Bone marrow (tissue), 2 donors: ENCODE measurements at places on chromosomes 6 and 20.

DNA sequence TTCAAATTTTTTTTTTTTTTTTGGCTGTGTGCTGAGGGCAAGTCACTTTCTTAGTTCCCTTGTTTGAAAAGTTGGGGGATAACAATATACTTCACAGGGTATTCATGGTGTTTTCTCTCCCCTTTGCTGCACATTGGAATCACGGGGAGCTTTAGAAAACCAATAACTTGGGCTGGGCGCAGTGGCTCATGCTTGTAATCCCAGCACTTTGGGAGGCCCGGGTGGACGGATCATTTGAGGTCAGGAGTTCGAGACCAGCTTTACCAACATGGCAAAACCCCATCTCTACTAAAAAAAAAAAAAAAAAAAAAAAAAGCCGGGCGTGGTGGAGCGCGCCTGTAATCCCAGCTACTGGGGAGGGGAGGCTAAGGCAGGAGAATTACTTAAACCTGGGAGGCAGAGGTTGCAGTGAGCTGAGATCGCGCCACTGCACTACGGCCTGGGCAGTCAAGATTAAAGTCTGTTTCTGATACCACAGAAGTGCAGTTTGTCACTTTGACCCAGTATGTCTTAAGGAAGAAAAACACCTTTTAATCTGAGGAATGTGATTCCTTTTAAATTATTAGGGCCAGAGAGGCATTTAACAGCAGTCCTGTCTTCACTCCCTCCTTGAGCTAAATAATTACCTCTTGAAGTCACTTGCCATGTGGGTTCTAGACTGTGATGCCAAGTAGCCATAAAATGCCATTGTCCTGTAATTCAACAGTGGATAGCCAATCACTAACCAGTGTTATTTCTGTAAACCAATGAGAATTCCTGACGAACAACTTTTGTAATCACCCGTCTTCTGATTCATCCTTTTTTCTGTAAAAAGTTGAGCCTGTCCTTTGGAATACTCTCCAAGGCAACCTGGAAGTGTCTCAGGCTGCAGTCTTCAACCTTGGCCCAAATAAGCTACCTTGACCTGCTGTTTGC, 16.1 kb downstream of the SRSF3 start:
- no peak for DNase-seq

DNA sequence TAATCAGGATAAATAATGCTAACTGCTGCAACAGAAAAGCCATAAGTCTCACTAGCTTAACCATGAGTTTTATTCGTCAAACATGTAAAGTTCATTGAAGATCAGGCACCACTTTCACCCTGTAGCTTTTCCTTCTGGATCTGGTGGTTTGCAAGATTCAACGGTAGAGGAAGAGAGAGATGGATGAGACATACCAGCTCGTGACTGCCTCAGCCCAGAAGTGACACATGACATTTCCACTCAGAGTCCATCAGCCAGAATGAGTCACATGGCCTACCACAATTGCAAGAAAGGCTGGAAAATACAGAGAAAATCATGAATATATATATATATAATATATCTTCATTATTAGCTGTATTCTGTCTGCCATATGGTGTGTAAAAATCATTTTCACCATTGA, 29.0 kb downstream of the SPTLC3 start:
- DNase-seq, result no peak

DNA sequence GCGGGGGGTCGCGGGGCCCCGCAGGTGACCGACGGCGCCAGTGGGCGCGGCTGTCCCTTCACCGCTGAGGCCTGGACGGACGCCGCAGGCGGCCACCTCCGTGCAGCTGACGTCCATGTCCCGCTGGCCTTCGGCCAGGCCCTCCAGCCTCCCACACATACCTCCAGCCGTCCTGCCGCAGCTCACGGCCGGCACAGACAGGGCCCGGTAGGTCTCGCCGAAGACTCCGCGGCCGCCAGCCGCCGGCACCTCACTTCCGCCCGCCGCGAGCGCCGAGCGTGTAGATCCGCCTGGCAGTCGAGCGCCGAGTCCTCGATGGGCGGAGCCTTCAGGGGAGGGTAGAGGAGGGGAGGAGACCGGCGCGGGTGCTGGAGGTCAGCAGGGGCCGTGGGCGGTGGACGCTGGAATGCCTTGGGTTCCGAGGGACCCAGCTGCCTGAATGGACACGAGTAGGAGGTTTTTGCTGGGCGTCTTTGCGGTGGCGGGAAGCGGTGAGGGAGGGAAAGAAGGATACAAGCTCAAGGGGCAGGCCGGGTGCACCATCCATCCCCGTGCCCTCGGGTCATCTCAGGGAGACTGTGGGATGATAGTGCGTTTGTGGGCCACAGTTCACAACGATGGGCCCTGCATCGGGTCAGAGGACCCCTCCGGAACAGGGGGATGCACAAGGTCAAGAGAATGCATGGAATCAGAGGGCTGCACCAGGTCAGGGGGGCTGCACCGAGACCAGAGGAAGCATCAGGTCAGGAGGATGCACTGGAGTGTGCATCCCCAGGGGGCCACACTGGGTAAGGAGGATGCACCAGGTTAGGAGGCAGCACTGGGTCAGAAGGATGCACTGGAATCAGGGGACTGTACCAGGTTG, at the start of gene EXOC2:
EXOC2 (minus strand) TSS at position 282 of the 865 bp plus-strand sequence. CDS start 55,321 bp downstream, outside the sequence.
- DNase-seq, result peak; percentile 55

DNA sequence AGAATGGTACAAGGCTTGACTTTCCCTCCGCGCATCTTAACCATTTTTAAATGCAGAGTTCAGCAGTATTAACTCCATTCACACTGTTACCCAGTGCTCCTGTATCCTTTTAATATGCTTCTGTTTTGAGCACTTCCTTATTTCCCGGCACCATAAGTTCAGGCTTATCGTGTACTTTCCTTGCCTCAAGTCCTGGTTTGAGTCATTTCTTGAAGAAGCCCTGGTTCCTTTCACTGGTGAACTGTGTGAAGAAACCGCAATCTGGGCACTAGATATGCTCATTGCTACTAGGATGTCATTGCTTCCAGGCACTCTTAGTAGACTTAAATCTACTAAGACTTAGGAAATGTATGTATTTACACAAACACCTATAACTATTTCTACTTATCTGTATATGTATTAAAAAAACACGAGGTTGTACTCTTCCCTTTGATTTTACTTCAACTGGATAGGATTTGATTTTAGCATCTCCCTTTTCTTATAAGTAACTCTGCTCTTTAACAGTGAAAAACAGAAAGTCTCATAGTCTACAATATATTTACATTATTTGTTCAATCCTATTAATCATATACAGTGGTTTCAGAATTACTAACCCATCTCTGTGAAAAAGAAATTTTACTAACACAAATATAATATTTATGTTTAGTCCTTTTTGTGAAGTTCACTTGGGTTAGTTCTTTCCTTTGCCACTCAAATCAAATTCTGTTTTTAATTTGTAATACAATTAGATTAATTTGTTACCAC, 135.5 kb downstream of the CDKAL1 start:
- no peak for DNase-seq

DNA sequence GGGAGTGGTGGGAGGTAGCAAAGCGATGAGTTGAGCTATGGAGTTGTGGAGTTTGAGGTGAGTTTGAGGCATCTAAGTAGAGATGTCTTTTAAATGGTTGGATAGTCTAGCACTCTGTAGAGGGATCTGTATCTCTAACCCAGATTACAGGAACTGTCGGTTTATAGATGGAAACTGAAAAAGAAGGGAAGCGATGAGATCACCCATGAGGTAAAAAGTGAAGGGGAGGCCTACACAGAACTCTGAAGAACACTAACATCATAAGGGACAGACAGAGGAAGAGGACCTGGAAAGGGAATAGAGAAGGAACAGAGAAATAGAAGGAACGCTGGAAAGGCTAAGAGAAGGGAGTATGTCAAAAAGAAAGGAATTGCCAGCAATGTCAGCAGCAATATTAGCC, 2.5 kb downstream of the HINT3 start:
- DNase-seq, result no peak

DNA sequence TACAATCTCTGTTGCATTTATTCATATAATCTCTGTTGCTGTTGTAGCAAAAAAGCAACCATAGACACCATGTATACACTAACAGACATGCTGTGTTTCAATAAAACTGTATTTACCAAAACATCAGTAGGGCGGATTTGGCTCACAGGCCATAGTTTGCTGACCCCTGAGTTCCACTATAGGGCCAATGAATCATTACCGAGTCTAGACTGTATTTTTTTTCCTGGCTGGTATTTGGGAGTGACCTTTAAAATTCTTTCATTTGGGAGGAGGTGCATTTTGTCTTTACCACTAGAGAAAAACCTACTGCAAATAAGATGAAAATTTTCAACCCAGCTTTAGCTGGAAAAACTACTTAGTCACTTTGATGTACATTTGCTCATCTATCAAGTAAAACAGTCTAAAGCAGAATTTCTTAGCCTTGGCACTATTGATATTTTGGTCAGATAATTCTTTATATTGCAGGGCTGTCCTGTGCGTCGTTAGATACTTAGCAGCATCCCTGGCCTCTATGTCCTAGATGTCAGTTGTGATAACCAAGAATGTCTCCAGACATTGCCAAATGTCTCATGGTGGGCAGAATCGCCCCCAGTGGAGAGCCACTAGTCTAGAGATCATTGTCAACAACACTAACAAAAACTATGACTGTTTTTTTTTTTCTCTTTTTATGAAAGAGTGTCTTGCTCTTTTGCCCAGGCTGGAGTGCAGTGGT, 39.5 kb downstream of the DCBLD1 start:
- no peak for DNase-seq

- DNase-seq, result no peak
These were observed 82.1 kb downstream of the PREP start for GRCh38 chr6:105320765-105321164.

GRCh38 chr6:35984701-35985100, 39.7 kb downstream of the SLC26A8 start:
- DNase-seq, result no peak

DNA sequence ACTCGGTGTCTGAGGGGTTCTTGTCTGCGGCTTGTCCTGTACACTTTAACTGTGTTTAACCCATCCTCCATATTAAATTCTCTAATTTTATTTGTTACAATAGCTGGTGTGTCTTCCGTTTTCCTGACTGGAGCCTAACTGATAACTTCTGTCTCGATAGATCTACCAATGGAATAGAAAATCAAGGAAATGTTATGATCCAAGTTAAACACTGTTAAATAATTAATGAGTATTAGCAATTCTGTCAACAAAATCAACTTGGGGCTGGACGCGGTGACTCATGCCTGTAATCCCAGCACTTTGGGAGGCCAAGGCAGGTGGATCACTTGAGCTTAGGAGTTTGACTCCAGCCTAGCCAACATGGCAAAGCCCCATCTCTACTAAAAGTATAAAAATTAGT, 81.7 kb downstream of the DNAH8 start:
- DNase-seq, result no peak

- peak; percentile 21 for DNase-seq
These were observed 57.8 kb upstream of the RREB1 start for GRCh38 chr6:7050004-7050403.

DNA sequence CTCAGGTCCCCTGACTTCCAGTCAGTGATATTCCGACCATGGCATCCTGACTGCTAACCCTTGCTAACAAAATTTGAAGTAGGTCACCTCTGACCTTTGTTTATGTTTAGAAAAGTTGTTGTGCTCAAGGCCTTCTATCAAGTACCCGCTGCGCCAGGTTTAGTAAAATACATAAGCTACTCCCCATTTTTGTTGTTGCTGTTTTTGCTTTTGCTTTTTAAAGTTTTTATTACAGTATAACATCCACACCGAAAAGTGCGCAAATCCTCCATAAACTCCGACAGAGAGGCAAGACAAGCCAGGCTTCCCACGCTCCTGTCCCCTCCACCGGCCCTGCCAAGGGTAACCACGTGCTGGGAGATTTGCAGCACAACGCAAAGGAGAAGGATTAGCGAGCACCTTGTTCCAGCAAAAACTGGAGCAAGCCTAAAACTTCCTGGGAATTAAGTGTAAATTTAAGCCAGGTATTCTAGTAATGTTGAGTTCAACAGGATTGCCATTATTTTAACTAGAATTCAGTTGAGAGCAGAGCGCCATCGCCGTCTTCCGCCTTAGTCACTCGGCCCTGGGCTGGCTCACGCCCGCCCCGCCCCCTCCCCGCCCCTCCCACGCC, 17.8 kb upstream of the HMGN4 start:
- no peak for DNase-seq

DNA sequence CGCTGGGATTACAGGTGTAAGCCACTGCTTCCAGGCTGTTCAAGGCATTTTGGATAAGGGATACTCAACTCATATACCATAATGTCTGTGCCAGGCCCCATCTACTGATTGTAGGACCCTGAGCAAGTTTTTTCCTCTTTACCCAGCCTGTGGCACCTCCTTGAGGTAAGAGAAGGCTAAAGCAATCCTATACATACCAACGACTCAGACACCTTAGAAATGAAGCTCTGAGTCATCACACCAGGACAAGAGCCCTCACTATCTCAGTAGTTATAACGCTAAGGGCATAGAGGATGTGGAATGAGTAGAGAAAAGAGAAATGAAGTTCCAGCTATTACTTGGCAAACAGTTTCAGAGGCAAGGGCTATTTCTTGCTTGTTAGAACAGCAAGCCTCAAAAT, 16.9 kb downstream of the NDRG3 start:
- DNase-seq, result no peak

DNA sequence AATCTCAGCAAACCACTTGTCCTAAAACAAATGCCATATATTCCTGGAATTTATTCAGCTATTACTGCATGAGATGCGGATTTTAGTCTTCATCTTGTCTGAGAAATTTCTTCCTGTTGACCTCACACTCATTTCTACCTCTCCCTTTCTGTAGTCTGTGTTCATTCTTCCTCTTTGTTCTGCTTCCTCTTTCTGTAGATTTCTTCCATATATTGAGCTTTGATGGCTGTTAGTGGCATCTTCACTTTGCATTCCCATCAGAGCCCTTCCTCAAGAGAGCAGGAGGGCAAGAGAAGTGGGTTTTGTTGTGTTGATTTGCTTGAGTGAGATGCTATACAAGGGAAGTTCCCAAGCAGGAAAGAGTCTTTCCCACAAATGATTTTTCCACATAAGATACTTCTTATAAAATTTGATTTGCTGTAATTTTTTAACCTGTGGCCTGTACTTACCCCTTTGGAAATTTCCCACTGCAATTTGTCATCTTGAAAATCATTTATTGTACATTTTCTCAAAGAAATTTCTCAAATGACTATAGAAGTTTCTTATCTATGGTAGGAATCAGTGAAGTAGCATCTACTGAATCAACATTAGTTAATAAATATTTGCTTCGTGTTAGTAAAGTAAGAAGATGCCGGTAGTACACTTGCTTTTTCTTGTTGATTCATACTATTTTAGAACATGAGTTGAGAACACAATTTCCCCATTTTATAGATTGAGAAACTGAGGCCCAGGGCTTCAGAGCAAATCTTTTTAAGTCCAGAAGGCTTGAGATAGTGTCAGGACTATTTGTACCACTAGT, 43.8 kb downstream of the MAP3K4 start:
- no peak for DNase-seq

GRCh38 chr6:71886184-71887005, at the start of gene RIMS1:
TSS of gene RIMS1 (plus strand) at chr6:71886550. CDS start at chr6:71887024, 474 bp downstream.
- DNase-seq, result no peak

- no peak for DNase-seq
These were observed 11.0 kb upstream of the FBXL4 start for GRCh38 chr6:98958776-98959175.
